ENCODE measurements at places on chromosomes 1 and 21.

DNA sequence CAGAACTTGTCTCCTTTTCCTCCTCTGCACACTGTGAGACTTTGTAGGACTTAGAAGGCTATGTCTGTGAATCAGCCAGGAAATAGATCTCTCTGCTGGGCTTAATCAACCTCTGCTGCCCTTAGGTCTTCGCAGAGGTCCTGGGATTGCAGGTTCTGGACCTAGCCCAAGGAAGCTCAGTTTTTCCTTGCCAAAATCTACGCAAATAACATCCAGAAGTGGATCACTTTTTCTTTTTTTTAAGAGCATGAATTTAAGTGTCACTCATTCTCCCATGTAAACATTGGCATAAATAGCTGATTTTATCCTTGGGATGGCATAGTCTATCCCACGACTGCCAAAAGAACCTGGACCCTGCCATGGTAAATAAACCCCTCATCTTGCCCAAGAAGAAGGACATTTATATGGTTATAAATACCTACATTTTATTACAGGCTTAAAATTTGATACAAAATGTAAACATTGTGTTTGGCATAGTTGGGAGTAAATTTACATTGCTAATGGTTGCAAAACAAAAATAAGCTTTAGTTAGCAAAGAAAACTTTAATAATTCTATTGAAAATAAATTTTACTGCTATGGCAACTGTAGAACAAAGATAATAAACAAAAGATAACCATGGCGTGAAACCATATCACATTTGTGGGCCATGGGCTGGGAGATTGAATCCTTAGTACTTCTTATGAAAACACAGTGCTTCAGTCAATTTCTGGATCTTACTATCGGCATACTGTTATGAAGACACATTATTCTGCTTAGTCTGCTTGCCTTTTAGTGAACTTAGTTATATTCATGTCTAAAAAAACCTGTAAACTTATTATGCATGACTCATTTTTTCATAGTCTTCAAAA lies 24.5 kb upstream of the DISC1 start:
- no peak for DNase-seq

GRCh38 chr1:18064534-18064933 lies 43.1 kb upstream of the IGSF21 start:
- DNase-seq = no peak

GRCh38 chr1:42692911-42693310 lies 10.7 kb downstream of the YBX1 start:
- no peak for DNase-seq

DNA sequence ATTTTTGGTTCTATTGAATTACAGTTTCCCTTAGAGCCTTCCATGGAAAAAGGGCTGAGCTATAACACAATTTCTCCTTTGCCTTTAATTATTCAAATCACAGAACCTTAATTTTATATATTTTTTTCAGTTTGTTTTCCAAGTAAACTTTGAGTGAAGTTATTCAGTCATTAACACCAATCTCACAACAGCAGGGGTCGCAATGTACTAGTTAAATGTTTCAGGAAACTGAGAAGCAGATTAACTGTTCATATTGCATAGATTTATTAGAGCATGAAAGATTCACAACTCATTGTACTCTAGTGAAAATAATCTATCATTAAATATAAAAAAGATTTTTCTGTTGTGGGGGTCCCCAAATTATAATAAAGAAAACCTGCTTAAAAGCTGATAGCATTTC lies 64.1 kb downstream of the KIFAP3 start:
- no peak for DNase-seq

DNA sequence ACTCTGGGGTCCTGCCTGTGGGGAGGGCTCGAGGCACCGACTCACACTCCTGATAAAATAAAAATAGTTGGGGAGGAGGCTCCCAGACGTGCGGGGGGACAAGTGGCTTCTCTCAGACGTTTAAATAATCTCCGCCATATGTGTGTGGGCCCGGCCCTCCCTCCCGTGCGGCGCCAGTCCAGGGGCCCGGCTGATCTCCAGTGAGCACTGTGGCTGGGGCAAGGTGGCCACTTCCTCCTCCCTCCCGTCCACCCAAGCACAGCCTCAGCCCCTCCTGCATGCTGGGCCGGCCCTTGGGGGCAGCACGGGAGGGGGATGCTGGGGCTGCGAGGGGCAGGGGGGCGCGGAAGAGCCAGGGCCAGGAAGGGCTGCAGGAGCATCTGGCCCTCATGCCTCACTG lies 4.0 kb upstream of the PLCH2 start:
- no peak for DNase-seq

DNA sequence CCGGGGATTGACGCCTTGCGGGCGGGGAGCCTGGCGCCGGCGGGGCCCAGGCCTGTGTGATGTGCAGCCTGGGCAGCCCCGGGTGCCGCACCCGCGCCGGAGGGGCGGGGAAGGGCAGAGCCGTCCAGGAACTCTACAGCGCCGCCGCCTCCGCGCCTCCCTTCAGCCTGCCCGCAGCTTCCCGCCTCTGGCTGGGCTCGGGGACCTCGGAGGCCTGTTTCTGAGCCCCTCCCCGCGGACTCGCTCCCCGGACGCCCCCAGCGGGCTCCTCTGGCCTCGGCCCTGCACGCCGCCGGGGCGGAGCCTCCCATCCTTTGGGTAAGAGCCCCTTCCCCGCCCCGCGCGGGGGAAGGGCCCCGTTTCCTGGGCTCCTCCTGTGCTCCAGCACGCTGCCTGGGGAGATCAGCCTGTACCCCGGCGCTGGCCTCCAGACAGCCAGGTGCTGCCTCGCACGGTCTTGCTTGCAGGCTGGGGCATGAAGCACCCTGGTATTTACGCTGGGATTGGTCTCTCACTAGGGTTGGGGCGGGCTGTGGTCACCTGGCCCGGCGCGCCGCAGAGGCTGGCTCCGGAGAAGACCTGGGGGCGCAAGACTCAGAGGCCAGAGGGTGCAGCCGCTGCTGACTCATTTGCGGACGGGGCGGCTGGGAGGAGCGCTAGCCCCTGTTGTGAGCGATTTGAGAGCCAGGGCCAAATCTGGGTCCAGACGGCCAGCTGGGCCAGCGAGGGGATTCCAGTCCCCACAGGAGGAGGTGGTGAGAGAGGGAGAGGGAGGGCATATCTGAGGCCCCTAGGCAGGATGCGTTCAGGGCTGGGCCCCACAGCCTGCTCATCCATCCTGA lies 5.7 kb upstream of the ACOT11 start:
- peak; percentile 87 for DNase-seq

DNA sequence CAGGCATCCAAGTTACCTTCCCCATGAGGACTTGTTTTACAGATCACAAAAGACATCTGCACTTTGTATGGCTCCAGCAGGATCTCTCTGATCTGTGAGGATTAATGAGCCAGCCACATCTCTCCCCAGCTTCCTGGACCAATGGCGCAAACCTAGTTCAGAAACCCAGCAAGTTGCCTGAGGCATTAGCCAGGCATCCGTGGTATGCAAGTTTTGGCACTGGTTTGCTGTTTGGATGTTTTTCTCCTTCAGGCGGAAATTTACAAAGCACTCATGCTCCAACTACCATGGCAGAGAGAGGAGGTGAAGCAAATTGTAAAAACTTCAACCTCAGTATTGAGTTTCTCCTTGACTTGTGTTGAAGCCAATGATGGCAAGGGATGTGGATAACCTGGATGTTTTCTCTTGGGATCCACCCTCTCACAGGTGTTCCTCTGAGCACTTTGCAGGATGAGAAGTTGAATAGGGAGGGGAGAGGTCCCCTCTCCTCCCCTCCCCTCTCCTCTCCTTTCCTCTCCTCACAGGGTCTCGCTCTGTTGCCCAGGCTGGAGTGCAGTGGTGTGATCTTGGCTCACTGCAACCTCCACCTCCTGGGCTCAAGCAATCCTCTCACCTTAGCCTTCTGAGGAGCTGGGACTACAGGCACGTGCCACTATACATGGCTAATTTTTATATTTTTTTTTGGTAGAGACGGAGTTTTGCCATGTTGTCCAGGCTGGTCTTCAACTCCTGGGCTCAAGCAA lies 25.6 kb upstream of the ENO1 start:
- DNase-seq = no peak

- DNase-seq = no peak
Measured at GRCh38 chr21:46483300-46484295, 24.9 kb downstream of the DIP2A start.

DNA sequence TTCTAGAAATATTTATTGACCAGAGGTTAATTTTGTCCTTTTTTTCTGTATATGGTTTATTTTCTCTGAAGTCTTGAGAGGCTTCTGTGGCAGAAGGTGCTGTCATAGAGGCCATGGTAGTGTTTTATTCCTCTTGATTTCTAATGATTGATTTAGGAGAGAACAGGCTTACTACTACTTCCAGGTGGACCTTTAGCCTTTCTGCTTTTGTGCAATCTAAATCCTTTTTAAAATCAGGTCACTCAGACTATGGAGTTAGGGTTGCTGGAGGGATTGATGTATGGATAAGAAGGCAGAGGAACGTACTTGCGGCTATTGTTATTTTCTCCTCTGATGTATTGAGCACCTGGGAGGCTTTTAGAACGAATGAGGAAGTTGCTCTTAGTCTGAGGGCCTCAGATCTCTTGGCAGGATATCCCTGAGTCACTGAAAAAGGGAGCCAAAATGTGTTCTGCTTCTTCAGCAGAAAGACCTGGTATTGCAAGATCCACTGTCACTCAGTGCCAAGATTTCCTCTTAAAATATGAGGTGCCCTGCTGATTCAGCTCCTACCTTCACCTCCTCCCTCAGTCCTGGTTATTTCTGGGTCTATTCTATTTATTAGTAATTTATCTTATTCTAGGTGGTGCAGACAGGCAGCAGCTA lies 277.4 kb downstream of the ZNF648 start:
- no peak for DNase-seq

GRCh38 chr1:62722796-62723195 lies 34.6 kb upstream of the DOCK7 start:
- no peak for DNase-seq

GRCh38 chr1:166080277-166080966 lies 86.4 kb downstream of the FAM78B start:
- DNase-seq = no peak

GRCh38 chr1:75723989-75724471 lies 479 bp upstream of the ACADM start:
- DNase-seq = peak; percentile 85

DNA sequence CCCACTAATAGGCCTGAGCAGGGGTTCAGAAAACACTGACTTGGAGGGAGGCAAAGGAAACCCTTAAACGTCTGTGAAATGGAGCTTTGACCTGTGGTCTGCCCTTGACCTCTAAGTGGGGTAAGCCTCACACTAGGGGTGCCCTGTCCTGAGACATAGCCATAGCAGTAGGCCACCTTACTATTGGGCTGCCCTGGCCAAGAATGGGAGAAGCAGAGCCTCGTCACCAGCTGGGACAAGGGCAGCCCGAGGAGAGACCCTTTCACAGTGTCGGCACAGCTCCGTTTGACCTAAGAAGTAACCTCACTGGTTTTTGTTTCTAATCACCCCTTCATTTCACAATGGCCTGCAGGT lies 26.4 kb upstream of the IFNAR2 start:
- no peak for DNase-seq

GRCh38 chr21:41241341-41241740 lies 73.4 kb downstream of the BACE2 start:
- no peak for DNase-seq

DNA sequence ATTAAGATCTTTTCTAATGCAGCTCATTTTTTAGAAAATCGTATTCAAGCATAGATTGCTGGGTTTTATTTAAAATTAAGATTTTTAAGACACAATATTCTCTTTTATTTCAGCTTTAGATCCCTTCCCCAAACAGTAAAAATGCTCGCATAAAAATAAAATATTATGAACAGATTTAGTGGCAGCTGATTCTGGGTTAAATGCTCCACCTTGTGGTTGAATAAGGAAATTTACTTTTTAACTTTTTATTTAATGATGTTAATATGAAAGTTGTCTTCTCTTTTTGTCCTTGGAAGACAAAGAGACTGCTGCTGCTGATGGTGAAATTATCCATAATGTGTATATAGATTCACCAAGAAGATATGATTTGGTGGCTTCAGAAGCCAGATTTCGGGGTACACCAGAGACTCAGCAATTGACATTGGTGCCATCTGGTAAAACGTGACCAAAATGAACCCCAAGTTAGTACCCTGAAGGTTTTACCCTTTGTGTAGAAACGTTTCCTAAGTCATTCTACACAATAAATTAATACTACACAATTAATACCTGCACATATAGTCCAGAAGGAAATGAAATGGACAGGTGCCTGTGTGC lies 128.0 kb downstream of the ADAMTS1 start:
- no peak for DNase-seq

All from mucosa of descending colon (tissue), 3 donors.